Suppressor macrophage (primary cell): ENCODE measurements at places on chromosomes 13 and 19.

DNA sequence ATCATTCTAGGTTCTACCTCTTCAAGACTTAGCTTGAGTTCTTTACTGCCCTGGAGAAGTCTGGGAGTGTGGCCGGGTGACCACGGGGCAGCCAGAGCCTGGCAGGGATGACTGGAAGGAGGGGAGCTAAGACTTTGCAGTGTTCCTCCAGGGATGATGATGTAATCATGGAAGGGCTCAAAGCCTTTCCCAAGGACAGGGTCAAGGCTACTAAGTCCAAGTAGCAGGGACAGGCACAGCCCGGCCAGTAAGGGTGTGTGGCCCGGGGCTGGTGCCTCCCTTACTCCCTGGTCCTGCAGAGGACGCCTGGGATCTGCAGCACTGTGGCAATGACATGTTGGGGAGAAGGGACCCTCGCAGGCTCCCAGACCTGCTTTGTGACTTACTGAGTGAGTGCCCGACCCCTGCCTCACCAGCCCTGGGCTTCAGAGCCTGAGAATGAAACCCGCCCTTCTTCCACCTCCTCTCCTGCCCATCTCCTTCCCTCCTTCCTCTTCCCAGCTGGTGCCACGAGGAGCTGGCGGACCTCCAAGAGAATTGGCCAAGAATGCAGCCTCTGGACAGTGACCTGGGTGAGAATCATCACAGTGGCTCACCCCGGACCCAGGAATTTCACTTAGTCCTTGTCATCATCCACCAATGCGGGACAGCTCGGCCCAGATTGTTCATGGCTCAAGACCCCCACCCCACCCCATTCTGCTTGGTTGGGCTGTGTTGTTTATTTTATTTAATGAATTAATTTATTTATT lies 15.6 kb upstream of the FBXO17 start:
- DNase-seq: no peak

- no peak for DNase-seq
These were observed 37.6 kb downstream of the ZNRF4 start for GRCh38 chr19:5492635-5493409.

DNA sequence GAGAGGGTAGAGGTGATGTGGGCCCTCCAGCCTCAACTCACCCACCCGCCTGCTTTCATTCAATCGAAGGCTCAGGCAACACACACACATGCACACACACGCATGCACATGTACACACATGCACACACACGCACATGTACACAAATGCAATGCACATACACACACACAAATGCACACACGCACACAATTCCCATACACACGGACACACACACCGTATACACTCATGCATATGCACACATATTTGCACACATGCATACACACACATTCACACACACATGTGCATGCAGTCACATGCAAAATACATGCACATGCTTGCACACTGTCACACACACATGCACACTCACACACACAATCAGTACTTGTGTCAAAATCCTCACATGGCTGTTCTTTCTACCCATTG lies 55.9 kb upstream of the SPACA7 start:
- no peak for DNase-seq

- no peak for DNase-seq
These were observed 289.8 kb upstream of the DACH1 start for GRCh38 chr13:72156760-72157159.

GRCh38 chr13:114067381-114067885 lies 65.0 kb downstream of the RASA3 start:
- DNase-seq: peak; percentile 73

DNA sequence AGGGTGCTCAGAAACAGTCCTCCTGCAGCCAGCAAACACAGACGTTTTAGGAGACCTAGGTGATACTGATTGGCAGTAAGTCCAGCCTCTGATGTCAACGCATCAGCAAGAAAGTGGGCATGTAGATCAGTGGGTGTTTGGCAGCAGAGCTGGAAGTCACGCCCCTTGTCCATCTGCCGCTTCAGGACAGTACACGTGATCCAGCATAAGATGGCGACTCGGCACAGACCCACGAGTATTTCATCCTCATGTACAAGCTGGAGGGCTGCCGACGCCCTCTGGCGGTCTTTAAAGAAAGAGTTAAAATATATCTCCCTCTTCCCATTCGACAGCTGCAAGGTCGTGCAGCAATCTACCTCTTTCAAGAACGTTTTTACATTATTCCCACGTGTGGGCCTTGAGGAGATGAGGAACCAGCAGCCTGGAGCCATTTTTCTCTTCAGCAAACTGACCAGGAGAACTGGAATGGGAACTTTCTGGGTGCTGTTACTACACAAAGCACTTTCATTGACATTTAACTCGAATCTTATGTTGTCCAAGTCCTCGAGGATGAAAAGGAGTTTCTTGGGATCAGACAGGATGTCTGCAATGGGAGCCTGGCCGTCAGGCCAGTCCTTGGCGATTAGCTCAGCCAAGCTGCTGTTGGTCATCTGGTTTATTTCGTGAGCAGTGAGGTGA lies 22.3 kb downstream of the NLRP11 start:
- peak; percentile 78 for DNase-seq

- DNase-seq: peak; percentile 24
These were observed 139.1 kb upstream of the TRPC4 start for GRCh38 chr13:38008636-38009035.

DNA sequence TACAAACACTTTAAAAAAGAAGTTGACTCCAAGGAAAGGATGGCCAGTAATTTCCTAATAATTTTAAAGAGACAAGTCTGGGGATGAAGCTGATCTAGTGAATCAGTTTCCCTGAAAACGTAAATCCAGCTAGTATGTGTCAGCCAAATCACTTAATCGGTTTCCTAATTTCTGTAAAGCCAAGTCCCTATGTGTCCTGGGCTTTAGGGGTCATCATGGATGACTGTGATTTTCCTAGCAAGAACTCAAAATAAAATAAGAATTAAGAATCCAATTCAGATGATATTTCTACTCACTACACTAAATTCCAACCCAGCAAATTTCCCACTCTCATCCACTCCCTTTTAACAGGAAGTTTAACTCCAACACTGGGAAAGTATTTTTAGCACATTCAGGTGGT lies 35.9 kb downstream of the ELF1 start:
- DNase-seq: no peak

- no peak for DNase-seq
These were observed 93.2 kb downstream of the IRS2 start for GRCh38 chr13:109693213-109693612.

DNA sequence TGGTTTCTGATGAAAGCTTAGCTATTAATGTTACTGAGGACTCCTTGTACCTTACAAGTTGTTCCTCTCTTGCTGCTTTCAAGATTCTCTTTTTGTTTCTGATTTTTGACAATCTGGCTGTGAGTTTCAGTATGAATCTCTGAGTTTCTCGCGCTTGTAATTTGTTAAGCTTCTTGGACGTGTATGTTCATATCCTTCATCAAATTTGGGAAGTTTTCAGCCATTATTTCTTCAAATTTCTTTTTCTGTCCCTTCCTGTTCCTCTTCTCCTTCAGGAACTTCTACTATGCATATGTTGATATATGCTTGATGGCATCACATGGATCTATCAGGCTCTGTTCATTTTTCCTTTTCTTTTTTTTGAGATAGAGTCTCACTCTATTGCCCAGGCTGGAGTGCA lies 5.6 kb upstream of the URI1 start:
- DNase-seq: no peak

DNA sequence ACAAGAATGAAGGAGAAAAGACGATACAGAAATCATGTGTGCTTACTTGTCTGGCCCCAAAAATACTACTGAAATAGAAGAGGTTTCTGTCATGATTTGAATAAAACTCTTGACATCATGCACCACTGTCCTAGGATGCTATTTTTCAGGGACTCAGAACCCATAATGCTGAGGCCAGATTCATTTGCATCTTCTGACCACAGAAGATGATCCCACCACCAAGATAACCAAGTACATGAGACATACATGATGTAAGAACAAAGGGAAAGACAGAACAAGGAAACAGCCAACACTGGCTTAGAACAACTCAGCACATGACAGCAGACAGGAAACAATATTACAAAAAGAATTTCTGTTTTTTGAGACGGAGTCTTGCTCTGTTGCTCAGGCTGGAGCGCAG lies 2.5 kb downstream of the ZNF552 start:
- peak; percentile 55 for DNase-seq

- DNase-seq: no peak
These were observed 21.3 kb downstream of the IPO5 start for GRCh38 chr13:97974773-97975172.

DNA sequence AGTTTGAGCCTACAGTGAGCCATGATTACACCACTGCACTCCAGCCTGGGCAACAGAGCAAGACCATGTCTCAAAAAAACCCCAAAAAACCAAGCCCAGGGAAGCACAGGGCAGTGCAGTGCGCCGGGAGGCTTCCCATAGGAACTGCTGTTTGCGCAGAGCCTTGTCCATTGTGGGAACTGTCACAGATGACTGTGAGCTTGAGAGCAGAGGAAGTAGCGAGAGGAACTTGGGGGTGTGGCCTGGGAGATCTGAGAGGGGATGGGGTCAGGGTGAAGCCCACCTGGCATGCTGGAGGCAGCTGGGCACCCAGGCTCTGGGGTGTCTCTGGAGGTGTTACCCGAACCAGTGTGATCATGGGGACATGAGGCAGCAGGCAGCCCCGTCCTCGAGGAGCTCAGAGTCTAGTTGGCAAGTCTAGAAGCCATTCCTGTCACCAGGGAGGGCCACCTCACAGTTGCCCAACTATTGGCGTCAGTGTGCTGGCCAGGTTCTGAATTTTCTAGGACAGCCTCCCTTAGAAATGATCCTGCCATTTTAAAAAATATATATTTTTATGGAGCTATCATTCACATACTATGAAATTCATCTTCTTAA lies 10.4 kb downstream of the KDM4B start:
- DNase-seq: peak; percentile 70

GRCh38 chr19:16077984-16078758 lies 1.9 kb downstream of the TPM4 start:
- DNase-seq: peak; percentile 49

DNA sequence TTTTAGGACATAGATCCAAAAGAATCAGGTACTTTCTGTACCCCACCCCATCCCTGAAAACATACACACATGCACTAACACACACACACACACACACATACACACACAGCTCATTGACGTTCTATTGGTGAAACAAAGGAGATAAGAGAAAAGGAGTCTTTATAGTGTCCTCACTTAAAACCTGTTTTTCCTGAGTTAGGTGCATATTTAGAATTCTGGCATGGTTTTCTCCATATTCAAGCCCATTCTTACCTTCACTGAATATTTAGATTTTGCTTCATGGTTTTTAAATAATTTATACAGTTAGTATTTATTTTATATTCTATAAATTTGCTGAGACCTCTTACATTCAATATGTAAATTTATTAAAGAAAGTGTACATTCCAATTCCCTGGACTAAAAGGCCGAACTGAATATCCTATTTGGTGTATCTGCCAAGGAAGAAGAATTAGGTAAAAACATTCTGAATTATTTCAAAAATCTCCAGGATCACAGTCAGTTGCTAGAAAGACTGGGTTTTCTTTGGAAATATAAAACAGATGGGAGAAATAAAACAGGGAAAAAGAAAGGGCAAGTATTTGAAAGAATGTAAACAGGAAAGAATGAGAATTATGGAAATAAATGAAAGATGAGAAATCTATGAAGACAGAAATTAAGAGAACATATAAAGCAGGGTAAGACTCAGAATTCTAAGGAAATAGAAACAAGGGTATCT lies 556.2 kb downstream of the KCTD12 start:
- no peak for DNase-seq

- DNase-seq: no peak
These were observed 3.7 kb downstream of the TNFSF9 start for GRCh38 chr19:6534451-6535093.

- peak; percentile 79 for DNase-seq
These were observed 590 bp upstream of the LGI4 start for GRCh38 chr19:35135389-35135909.

DNA sequence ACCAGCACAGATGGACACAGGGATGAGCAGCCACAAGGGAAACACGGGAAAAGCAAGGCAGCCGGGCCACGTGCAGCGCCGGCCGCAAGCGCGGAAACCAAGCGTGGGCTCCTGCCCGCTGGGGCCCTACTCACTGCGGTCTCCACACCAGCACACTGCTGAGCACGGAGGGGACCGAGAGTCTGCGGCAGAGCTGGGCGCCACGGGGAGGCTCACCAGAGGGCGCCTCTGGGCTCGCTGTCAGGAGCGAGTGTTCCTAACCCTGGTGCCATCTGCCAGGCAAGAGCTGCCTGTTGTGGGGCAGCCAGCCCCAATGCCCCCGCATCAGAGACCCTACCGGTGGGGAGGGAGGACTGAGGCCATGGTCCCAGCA lies 26.5 kb downstream of the MPND start:
- DNase-seq: peak; percentile 78

DNA sequence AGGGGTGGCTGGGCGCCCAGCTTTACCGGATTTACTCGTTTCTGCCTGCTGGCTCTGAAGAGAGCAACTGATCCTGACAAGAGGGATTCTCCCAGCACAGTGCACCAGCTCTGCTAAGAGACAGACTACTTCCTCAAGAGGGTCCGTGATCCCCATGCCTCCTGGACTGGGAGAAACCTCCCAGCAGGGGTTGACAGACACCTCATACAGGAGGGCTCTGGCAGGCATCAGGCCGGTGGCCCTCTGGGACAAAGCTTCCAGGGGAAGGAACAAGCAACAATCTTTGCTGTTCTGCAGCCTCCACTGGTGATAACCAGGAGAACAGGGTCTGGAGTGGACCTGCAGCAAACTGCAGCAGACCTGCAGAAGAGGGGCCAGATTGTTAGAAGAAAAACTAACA lies 1192.5 kb upstream of the PRR20A start:
- no peak for DNase-seq

DNA sequence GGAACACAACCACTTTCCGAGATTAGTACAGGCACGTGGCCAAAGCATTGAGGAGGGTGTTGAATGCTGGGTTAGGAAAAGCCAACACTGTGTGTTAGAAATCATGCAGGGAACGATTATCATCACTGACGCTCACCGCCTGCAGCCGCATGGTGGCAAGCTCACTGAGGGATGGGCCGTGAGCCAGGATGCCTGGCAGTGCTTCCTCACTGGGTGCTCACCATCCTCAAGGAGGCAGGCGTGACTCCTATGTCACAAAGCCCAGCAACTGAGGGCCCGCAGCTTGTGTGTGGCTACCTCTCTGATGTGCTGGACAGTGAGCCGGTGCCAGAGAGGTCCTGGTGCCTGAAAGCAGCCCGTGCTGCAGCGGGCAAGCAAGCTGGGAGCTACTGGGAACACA lies 30.4 kb upstream of the TIMM44 start:
- DNase-seq: no peak

DNA sequence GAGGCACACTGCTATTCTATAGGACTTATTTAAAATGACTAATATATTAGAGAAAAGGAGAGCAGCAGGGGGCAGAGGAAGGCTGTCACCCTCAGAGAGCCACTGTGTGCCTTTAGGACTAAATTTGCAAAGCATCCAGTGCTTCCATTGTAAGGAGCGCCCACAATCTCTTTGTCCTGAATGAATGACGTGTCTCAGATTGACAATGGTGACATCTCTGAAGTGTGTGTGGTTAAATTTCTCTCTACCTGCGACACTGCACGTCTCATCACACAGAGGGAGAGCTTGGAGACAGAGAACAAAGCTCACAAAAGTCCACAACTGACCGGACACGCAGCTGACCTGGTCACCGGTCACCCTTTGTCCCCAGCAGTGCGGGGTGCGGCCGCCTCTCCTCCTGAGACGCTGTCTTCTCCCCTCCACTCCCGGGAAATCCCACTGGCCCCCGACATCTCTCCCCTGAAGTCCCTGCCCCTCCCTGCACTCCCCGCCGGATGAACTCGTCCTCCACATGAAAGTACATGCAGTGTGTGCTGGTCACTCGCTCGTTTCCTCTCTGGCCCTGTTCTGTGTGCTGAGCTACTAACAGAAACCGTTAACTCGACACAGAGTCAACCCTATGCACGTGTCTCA lies 107.2 kb downstream of the RAB20 start:
- no peak for DNase-seq
